Vagina (tissue), 2 donors: ENCODE measurements at places on chromosomes 11 and 22.

- H3K27ac ChIP-seq: no peak overlapping the region
- no peak overlapping the region for H3K4me3 ChIP-seq
- H3K4me1 ChIP-seq: no peaks in the 10 kb centered on the region
These were observed 233.4 kb upstream of the KIRREL3 start for GRCh38 chr11:127233998-127234397.

- H3K4me3 ChIP-seq: no peak overlapping the region
- no peaks in the 10 kb centered on the region for H3K36me3 ChIP-seq
- DNase-seq: no peak
- no peaks in the 10 kb centered on the region for H3K4me1 ChIP-seq
These were observed 384.4 kb downstream of the MIAT start for GRCh38 chr22:27041745-27042310.

- no peak for DNase-seq
- H3K27me3 ChIP-seq: no peaks in the 10 kb centered on the region
- peaks cover 6% of the 10 kb centered on the region for H3K4me1 ChIP-seq
- H3K36me3 ChIP-seq: no peaks in the 10 kb centered on the region
These were observed 45.7 kb downstream of the PDGFD start for GRCh38 chr11:104118105-104118744.

GRCh38 chr11:108672113-108672512 lies 7.2 kb downstream of the DDX10 start:
- no peaks in the 10 kb centered on the region for H3K27me3 ChIP-seq
- no peak overlapping the region for H3K27ac ChIP-seq
- DNase-seq: no peak
- no peak overlapping the region for H3K4me3 ChIP-seq
- H3K36me3 ChIP-seq: no peaks in the 10 kb centered on the region

- H3K27me3 ChIP-seq: no peaks in the 10 kb centered on the region
- H3K4me1 ChIP-seq: peaks cover 14% of the 10 kb centered on the region
- no peaks in the 10 kb centered on the region for H3K36me3 ChIP-seq
- peak overlapping the region; percentile 86 for H3K27ac ChIP-seq
- H3K4me3 ChIP-seq: no peak overlapping the region
These were observed 23.8 kb upstream of the SLC22A12 start for GRCh38 chr11:64566915-64567891.

DNA sequence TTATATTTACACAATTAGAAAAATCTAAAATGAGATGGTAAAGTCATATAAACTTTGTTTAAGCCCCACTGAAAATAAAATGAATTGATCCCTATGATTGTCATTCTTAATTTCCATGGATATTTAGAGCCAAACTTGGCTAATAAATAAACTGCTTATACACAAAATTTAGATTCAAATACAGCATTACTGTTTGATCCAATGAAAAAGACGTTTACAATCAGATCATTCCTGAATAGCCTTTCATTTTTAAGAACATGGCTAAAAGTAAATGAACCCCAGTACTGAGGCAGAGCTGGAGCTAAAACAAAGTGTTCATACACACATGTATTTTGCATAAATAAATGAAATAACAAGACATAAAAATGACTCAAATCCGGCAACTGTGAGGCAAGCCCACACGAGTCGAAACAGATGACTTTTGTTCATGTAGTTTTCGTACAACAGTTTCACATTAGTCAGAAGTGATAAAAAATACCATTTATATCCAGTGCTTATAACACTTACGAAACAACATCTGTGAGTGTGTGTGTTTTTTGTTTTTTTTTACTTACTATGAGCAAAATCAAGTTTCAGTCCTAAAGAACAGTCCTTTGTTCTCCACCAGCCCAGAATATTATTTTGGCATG lies 386.5 kb downstream of the SOX6 start:
- DNase-seq: no peak
- H3K27me3 ChIP-seq: no peaks in the 10 kb centered on the region
- peak overlapping the region; percentile 0 for H3K4me3 ChIP-seq
- peak overlapping the region; percentile 64 for H3K27ac ChIP-seq
- H3K4me1 ChIP-seq: peaks cover 25% of the 10 kb centered on the region

DNA sequence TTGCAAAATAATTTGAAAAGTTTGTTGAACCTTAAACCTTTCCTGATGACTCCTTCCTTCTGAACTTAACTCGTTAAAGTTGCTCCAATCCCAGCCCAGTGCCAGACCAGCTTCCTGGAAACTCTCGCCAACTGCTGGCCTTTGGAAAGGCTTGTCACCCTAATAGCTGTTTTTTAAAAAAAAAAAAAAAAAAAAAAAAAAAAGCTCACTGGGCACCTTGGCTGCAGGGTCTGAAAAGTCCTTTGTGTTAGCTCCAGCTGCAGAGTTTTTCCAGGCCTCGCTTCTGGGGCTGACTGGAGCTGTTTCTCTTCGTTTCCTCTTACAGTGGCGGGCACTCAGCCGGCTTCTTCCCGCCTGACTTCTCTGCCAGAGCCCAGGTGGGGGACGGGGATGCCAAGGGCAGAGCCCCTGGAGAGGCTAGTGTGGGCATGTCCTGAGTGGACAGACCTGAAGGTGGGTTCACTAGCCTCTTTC lies 25.1 kb downstream of the KCNQ1OT1 start:
- no peaks in the 10 kb centered on the region for H3K36me3 ChIP-seq
- H3K27me3 ChIP-seq: no peaks in the 10 kb centered on the region
- H3K27ac ChIP-seq: no peak overlapping the region
- peaks cover 27% of the 10 kb centered on the region for H3K4me1 ChIP-seq
- no peak overlapping the region for H3K4me3 ChIP-seq

- no peak overlapping the region for H3K4me3 ChIP-seq
- no peaks in the 10 kb centered on the region for H3K4me1 ChIP-seq
- peak; percentile 10 for DNase-seq
- no peak overlapping the region for H3K27ac ChIP-seq
- no peaks in the 10 kb centered on the region for H3K36me3 ChIP-seq
- H3K27me3 ChIP-seq: no peaks in the 10 kb centered on the region
These were observed 9.9 kb downstream of the GVQW3 start for GRCh38 chr11:76391021-76391420.
